Right lobe of liver (tissue), 6 donors: ENCODE measurements at places on chromosomes 1 and 21.

GRCh38 chr21:27292783-27293182 lies 325.9 kb upstream of the ADAMTS5 start:
- no peaks in the 10 kb centered on the region for H3K27me3 ChIP-seq
- no peaks in the 10 kb centered on the region for H3K4me1 ChIP-seq
- H3K27ac ChIP-seq: no peak overlapping the region
- no peak overlapping the region for H3K4me3 ChIP-seq
- DNase-seq: no peak
- no peaks in the 10 kb centered on the region for H3K36me3 ChIP-seq

GRCh38 chr1:99599678-99600175 lies 46.2 kb upstream of the PALMD start:
- H3K27ac ChIP-seq: no peak overlapping the region
- no peaks in the 10 kb centered on the region for H3K27me3 ChIP-seq
- H3K36me3 ChIP-seq: no peaks in the 10 kb centered on the region
- no peak for DNase-seq
- no peaks in the 10 kb centered on the region for H3K4me1 ChIP-seq

DNA sequence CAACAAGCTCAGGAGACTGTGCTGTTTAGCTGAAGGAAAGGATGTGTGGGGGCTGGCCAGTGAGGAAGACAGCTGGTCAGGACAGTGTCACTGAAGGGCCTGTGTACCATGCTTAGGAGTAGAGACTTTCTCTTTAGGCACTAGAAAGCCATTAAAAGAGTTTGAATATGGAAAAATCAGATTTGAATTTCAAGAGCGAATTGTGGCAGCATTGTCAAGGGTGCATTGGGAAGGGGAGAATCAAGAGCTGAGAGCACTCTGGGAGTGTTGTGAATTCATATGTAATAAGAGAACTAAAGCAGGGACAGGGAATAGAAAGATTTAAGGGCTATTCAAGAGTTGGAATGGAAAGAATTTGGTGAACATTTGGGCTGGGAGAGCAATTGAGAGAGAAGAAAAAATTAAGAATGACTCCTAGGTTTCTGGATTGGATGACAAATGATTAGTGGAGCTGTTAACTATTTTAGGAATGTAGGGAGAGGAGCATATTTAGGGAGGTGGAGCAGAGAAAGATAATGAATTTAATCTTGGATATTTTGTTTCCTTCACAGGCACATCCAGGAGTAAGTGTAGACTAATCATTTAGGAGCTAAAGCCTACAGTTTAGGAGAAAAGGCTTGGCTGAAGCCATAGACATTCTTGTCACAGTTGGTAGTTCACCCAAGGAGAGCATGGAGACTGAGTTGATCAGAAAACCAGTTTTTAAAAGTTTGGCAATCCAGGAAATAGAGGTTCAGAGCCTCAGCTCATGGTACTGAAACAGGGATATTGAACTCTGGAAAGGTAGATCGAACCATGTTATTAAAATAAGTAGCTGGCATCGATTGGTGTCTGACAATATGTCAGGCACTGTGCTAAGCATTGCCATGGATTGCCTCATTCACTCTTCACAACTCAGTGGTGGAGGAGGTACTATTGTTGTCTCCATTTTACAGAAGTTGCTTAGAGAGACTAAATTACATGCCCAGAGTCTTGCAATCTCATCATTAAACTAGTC lies 23.1 kb upstream of the TOR3A start:
- H3K36me3 ChIP-seq: no peaks in the 10 kb centered on the region
- DNase-seq: no peak
- no peaks in the 10 kb centered on the region for H3K27me3 ChIP-seq
- no peaks in the 10 kb centered on the region for H3K4me1 ChIP-seq
- H3K27ac ChIP-seq: no peak overlapping the region

- no peak overlapping the region for H3K4me3 ChIP-seq
- no peaks in the 10 kb centered on the region for H3K4me1 ChIP-seq
- DNase-seq: no peak
- H3K27ac ChIP-seq: no peak overlapping the region
Measured at GRCh38 chr1:86699186-86699585, 5.2 kb upstream of the SH3GLB1 start.

- no peaks in the 10 kb centered on the region for H3K4me1 ChIP-seq
- no peaks in the 10 kb centered on the region for H3K27me3 ChIP-seq
- no peaks in the 10 kb centered on the region for H3K36me3 ChIP-seq
- DNase-seq: no peak
- no peak overlapping the region for H3K4me3 ChIP-seq
Measured at GRCh38 chr1:184556665-184557064, 169.8 kb downstream of the C1orf21 start.

DNA sequence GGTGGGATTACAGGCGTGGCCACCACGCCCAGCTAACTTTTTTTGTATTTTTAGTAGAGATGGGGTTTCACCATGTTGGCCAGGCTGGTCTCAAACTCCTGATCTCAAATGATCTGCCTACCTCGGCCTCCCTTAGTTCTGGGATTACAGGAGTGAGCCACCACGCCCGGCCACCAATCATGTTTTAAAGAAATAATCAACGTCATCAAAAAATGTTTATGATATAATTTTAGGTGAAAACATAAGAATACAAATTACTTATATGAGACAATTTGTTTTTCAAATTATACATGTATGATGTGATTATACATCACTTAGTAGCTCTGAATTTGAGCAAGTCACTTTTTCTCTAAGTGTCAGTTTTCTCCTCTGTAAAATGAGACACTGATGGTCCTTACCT lies 31.6 kb upstream of the SSBP3 start:
- DNase-seq: no peak
- H3K27ac ChIP-seq: no peak overlapping the region
- no peaks in the 10 kb centered on the region for H3K36me3 ChIP-seq
- no peak overlapping the region for H3K4me3 ChIP-seq

DNA sequence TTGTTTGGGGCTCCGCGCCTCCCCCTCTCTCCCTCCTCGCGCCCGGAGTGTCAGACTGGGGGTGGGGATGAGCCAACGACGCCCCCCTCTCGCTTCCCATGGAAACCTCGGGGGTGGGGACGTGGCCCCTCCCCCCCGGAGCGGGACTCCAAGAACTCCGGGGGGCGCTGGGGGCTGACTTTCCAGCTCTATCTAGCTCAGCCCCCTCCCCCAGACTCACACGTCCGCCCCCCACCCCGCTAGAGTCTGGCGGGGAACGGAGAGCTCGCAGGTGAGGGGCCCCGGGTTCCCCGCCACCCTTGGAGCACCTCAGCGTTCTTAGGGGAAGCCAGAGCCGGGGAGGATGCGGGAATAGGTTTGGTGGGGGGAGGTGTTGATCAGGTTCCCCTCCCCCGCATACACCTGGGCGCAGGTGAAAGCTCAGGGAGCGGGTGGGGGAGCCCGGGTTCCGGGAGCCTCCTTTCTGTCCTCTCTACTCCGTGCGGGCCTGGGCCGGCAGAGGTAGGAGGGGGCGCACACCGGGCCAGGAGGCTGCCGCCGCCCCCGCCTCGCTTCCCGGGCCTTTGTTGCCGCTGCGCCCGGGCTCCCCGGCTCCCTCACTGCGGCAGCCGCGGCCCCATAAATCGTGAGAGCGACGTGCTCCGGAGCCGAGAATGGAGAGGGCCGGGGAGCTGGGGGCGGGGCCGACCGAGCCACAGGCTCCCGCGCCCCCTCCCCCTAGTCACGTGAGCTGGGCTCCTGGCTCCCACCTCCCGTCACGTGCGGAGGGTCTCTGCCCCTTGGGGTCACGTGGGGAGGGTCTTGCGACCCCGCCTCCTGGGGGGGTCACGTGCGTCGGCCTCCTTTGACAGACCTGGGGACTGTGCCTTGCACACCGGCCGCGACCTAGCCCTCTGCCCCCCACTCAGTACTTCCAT lies 1.9 kb downstream of the EFNA3 start:
- no peak for DNase-seq
- no peak overlapping the region for H3K27ac ChIP-seq
- no peak overlapping the region for H3K4me3 ChIP-seq

- DNase-seq: no peak
- H3K4me1 ChIP-seq: no peaks in the 10 kb centered on the region
- H3K4me3 ChIP-seq: peak overlapping the region; percentile 31
- H3K27me3 ChIP-seq: no peaks in the 10 kb centered on the region
Measured at GRCh38 chr1:247373721-247374141, 42.1 kb upstream of the ZNF496 start.

- H3K27ac ChIP-seq: no peak overlapping the region
- no peak overlapping the region for H3K4me3 ChIP-seq
- H3K36me3 ChIP-seq: no peaks in the 10 kb centered on the region
- no peaks in the 10 kb centered on the region for H3K4me1 ChIP-seq
Measured at GRCh38 chr1:75529488-75529887, 81.4 kb downstream of the SLC44A5 start.

GRCh38 chr1:28853093-28853742 lies 41.2 kb downstream of the OPRD1 start:
- no peak overlapping the region for H3K4me3 ChIP-seq
- DNase-seq: no peak
- H3K27me3 ChIP-seq: no peaks in the 10 kb centered on the region
- no peaks in the 10 kb centered on the region for H3K4me1 ChIP-seq
- no peak overlapping the region for H3K27ac ChIP-seq
- no peaks in the 10 kb centered on the region for H3K36me3 ChIP-seq

DNA sequence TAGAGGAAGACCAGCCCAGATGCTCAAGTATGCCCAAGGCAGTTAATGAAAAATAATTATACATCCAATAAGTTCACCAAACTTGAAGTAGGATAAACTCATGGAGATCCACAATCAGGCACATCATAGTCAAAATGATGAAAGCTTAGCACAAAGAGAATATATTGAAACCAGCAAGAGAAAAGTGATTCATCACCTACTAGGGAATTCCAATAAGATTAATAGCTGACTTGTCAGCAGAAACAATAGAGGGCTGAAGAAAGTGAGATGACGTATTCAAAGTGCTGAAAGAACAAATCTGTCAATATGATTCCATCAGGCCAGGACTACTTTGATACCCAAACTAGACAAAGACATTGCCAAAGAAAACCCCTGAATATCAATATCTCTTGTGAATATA lies 251.7 kb upstream of the BEND5 start:
- no peaks in the 10 kb centered on the region for H3K27me3 ChIP-seq
- H3K4me3 ChIP-seq: no peak overlapping the region
- no peaks in the 10 kb centered on the region for H3K4me1 ChIP-seq
- H3K27ac ChIP-seq: no peak overlapping the region
- DNase-seq: no peak

DNA sequence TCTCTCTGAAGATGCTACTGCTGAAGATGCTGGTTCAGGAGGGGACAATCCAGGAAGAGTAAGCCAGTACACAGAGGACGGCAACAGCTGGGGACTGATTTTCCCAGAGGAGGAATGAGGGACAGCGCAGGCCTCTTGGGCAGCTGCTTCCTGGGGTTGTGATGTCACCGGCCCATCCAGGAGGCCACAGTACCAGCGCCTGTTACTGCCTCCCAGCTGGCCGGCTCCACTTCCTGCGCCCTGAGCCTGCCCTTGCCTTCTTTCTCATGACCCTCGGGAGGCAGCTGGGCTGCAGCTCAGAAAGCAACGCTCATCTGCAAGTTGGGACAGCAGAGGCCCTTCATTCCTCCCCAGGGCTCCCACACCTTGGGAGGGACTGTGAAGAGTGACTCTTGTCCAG lies 21.9 kb upstream of the ID3 start:
- no peak for DNase-seq
- no peak overlapping the region for H3K27ac ChIP-seq
- no peaks in the 10 kb centered on the region for H3K4me1 ChIP-seq
- H3K4me3 ChIP-seq: no peak overlapping the region
- no peaks in the 10 kb centered on the region for H3K27me3 ChIP-seq

GRCh38 chr1:77044133-77044849 lies 174.9 kb downstream of the PIGK start:
- H3K36me3 ChIP-seq: no peaks in the 10 kb centered on the region
- no peak overlapping the region for H3K4me3 ChIP-seq
- no peaks in the 10 kb centered on the region for H3K4me1 ChIP-seq
- no peaks in the 10 kb centered on the region for H3K27me3 ChIP-seq
- H3K27ac ChIP-seq: no peak overlapping the region

- no peak for DNase-seq
- no peaks in the 10 kb centered on the region for H3K36me3 ChIP-seq
- H3K27ac ChIP-seq: no peak overlapping the region
- no peaks in the 10 kb centered on the region for H3K4me1 ChIP-seq
Measured at GRCh38 chr1:215899901-215900300, 332.8 kb downstream of the KCTD3 start.

DNA sequence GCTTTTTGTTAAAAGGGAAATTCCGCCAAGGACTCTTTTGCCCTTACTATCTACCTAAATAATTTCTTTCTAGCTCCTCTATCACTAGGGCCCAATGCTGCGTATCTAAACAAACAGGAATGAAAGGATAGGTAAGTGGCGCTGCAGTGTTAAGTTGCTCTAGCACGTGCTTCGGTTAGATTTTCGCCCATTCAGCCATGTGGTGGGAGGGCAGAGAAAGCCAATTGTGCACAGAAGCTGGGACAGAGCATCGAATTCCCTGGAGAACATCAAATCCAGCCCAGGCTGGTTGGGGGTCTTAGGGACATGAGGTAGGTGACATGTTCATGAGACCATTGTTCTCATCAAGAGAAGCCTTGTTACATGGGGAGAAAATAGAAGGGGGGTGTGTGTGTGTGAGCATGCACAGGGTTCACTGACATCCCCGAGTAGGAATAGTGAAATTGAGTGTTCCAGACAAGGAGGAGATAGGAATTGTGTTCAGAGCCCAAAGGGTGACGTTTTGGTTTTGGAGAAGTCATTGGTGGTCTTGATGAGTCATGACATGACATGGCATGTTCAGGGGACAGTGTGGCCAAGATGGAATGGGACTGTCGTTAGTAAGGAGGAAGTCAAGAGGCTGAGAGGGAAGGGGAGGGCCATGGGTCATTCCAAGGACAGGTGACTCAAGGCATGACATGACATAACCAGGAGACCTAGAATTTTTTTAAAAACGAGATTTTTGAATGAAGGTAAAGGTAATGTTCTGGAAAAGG lies 107.1 kb downstream of the TLR5 start:
- no peaks in the 10 kb centered on the region for H3K27me3 ChIP-seq
- no peak overlapping the region for H3K27ac ChIP-seq
- H3K4me1 ChIP-seq: peaks cover 7% of the 10 kb centered on the region

DNA sequence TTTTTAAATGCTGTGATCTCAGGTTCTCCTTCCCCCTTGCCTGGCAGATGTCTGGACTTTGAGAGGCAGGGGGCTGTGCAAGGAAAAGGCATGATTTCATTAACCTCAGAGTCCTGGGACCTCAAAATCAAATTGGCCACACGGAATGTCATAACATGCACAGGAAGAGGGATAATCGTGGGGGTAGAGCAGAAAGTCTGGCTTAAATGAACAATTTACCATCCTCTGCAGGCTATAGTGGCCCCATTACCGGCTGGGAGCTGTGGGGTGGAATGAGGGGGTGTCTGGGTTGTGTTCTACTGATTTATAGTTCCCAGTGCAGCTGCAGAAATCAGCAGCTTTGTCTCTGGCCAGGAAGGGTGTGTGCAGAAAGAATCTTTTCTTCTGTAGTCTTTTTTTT lies 10.8 kb downstream of the OPRD1 start:
- no peak for DNase-seq
- H3K36me3 ChIP-seq: no peaks in the 10 kb centered on the region
- no peak overlapping the region for H3K27ac ChIP-seq
- H3K4me3 ChIP-seq: no peak overlapping the region
- H3K4me1 ChIP-seq: no peaks in the 10 kb centered on the region

- H3K36me3 ChIP-seq: peaks cover 3% of the 10 kb centered on the region
- no peaks in the 10 kb centered on the region for H3K27me3 ChIP-seq
- H3K4me3 ChIP-seq: no peak overlapping the region
- H3K27ac ChIP-seq: no peak overlapping the region
- DNase-seq: no peak
Measured at GRCh38 chr1:112557385-112557784, 48.6 kb downstream of the WNT2B start.
